ENCODE measurements at places on chromosomes 12 and 14. TPM values are rescaled to one million over a fixed set of nuclear protein-coding genes. Genes with fewer than 3 reads are reported as not detected.

Gene ACAD10
- 13.0 TPM for total RNA-seq

DNA sequence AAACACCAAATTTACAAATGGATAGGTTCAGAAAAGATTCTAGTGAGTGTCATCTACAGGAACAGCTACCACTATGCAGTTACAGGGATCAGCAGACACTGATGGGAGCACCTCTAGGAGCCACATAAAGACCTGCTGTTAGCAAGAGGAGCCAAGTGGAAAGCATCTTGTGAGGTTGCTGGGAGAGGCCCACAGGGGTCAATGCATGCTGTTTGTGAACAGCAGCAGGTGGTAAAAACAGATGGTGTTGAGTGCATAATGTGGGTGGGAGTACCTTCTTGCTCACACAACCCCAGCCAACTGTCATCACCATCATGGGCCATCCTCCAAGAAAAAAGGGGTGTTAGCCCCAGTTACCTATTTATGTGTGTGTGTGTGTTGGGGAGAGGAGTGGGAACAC lies 215.2 kb upstream of the SSTR1 start:
- H3K4me1 ChIP-seq = no peaks in the 10 kb centered on the region
- H3K27ac ChIP-seq = no peak overlapping the region
- H3K27me3 ChIP-seq = no peaks in the 10 kb centered on the region
- H3K36me3 ChIP-seq = no peaks in the 10 kb centered on the region

GRCh38 chr12:132520421-132521199 lies 30.7 kb downstream of the FBRSL1 start:
- no peaks in the 10 kb centered on the region for H3K36me3 ChIP-seq
- H3K4me1 ChIP-seq = no peaks in the 10 kb centered on the region
- H3K4me3 ChIP-seq = no peak overlapping the region
- no peaks in the 10 kb centered on the region for H3K27me3 ChIP-seq
- H3K27ac ChIP-seq = no peak overlapping the region

GRCh38 chr12:71032933-71033332 lies 112.4 kb upstream of the PTPRR start:
- no peaks in the 10 kb centered on the region for H3K4me1 ChIP-seq
- no peaks in the 10 kb centered on the region for H3K36me3 ChIP-seq
- no peak for DNase-seq
- H3K27me3 ChIP-seq = no peaks in the 10 kb centered on the region
- no peak overlapping the region for H3K4me3 ChIP-seq
